ENCODE measurements at places on chromosomes 6 and 20.

GRCh38 chr20:10483691-10484090 is 48.6 kb downstream of the SLX4IP start:
- no peak for DNase-seq

DNA sequence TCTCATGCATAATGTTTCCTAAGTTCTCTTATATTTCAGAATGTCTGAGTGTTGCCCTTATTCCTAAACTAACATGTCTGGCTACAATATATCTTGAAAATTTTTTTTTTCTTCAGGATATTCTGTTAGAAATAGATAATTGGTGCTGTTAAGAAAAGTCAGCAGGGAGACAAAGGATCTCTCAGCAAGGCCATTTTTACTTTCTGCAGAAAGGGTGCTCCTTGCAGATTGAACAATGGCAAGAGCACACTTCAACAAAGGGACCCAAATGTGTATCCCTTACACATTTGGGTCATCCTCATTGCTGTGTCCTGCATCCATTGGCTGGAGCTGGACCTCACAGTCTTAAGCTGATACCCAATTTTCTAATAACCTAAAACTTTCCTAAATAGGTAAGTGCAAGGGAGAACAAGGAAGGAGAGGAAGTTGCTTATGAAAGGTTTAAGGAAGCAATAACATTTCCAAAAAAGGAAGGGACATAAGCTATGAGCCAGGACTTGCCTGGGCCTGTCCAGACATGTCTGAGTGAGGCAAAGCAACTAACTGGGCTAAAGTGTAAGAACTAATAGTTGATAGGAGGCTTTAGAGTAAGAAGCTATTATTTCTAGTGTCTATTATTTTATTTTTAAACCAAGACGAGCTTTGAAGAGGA is 429.6 kb downstream of the BCKDHB start:
- no peak for DNase-seq

- DNase-seq: no peak
Observed at GRCh38 chr6:39567091-39567490, 158.1 kb downstream of the KIF6 start.

GRCh38 chr6:25553502-25553901 is 98.5 kb upstream of the SCGN start:
- no peak for DNase-seq

GRCh38 chr20:16441546-16442164 is 131.6 kb downstream of the KIF16B start:
- no peak for DNase-seq

DNA sequence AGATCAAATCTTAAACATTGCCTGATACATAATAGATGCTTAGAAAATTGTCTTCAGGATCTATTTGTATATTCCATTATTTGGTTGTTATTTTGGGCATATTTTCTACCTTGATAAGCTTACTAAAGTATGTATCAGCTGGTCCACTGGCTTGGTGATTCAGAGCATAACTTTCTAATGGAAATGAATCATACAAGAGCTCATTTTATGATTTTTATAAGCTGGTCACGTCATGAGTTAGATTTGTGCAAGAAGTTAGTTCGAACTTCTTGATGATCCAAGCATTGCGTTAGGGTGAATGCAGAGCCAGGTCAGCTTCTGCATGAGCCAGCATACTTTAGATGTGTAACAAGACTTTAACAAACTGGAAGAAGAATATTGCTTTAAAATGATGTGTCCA is 144.5 kb upstream of the FLRT3 start:
- no peak for DNase-seq

GRCh38 chr6:158729906-158730540 is 80.2 kb downstream of the SYTL3 start:
- no peak for DNase-seq

DNA sequence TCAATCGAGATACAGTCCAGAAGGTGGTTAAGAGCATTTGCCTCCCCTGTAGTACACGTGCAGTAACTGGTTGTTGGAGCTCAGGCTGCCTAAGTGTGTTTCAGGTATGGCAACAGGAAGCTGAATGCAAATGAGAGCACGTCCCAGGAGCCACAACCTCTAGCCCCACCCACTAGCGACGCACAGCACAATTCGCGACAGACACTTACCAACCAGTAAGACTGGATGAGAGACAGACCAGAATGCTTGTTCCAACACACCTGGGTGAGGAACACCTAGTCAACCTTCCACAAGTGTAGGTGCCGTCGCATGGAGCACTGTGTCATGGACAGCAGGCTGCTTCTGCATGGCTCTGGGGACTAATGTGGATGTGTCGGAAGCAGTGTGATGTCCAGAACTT is 7.2 kb upstream of the SERPINB1 start:
- DNase-seq: no peak

GRCh38 chr6:46688117-46688965 is 656 bp downstream of the TDRD6 start:
- peak; percentile 74 for DNase-seq

DNA sequence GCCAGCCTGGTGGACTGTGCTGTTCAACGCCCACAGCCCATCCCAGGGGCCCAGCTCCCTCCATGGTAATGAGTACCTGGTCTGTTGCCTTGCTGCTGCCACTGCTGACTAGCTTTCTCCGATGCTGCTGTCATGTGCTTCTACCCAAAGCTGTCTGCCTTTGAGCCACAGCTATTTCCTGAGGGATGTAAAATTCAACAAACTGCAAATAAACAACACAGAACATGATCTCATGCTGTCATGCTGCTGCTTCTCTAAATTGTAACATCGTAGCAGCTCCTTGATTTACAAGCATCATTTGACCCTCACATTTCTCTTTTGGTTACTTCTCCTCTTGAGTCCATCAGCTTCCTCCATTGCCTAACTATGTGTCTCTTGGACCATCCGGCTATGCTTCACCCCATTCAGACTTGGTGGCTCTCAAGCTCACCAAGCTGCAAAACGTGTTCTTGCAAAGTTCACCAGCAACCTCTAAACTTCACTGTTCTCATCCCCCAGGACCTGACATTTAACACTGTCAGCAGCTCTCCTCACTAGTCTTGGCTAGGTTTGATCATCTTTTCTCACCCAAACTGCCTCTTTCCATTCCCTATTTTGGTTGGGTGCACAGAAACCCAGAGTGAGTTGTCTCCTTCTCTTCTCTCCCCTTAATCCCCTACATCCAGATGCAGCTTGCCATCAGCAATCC is 54.6 kb downstream of the FYN start:
- DNase-seq: no peak

GRCh38 chr6:11810039-11810541 is 31.5 kb upstream of the ADTRP start:
- DNase-seq: no peak

GRCh38 chr6:125795301-125795700 is 4.5 kb downstream of the NCOA7 start:
- DNase-seq: no peak

DNA sequence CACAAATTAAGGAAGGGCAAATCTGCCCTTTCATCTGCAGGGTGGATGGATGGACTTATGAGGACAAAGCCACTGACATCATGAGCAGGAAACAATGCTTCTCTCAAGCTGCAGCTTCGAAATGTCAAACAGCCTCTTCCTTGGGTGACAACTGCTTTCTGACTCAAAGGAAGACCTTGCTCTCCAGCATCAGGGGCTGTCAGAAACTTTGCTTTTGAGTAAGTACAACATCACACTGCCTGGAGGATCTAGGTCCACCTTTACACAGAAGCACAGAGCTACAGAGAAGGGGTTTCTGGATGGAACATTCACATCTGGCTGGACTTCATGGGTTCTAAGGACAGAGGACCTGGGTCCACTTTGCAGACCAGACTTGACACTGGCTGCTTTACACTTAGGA is 5.9 kb downstream of the CST1 start:
- no peak for DNase-seq

DNA sequence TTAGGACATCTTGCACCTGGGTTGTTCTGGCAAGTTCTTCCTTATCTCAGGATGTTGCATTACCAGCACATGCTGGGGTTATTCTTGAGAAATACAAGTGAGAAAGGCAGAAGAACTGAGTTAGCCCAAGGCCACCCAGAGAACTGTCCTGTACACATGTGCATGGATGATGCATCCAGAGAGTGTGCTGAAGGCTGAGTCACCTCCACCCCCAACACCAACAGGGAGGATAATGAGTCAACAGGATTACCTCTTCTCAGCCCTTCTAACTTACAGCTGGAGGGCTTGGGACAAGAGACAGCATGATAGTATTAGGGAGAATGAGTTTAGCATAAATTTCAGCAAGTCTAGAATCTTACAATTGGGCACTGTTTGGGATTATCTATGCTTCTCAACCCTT is 8.5 kb downstream of the SCGN start:
- no peak for DNase-seq

DNA sequence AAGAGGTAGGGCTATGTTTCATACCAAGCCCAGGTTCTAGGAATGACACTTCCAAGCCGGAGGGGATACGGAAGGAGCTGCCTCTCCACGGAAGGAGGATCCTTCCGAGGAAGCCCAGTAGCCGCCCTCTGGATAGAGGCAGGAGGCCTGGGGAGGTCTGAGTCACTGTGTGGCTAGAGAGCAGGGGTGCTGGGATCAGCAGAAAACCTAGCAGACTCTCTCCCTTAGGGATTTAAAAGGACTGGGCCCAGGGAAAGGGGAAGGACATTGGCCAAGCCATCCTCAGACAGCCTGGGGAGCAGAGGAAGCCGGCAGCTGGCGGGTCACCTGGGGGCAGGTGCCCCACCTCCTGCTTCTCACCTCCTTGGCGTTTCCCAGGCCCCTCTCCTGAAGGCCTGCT is 36.6 kb upstream of the NFATC2 start:
- no peak for DNase-seq

- DNase-seq: no peak
Observed at GRCh38 chr6:98832284-98833056, 1.9 kb upstream of the POU3F2 start.

DNA sequence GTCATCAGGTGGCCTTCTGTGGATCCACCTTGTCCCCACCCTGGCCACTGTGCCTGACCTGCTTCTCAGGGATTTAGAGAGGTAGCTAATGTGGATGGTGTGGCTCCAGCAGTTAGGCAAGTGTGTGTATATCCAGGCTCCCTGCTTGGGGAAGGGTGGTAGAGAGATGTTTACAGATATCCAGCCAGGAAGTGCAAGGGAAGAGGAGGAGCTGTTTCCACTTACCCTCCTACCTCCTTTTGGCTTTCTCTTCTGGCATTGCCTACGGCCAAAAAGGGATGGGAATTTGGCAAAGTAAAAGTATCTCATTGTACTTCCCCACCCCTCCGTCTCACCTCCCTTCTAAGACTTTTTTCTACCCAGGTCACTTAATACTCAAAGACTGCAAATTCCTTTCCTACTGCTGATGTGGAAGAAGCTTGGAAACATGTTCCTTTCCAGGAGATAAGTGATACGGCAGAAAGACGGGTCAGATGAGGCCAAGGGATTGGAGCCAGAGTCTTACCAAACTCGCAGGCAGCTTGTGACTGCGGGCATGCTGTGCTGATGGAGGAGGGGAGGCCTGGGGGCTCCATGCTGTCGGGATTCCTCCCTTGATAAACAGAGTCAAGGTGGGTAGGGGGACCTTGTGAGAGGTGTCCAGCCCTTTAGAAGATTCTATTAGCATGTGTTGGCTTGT is 253.4 kb downstream of the PRL start:
- DNase-seq: no peak

DNA sequence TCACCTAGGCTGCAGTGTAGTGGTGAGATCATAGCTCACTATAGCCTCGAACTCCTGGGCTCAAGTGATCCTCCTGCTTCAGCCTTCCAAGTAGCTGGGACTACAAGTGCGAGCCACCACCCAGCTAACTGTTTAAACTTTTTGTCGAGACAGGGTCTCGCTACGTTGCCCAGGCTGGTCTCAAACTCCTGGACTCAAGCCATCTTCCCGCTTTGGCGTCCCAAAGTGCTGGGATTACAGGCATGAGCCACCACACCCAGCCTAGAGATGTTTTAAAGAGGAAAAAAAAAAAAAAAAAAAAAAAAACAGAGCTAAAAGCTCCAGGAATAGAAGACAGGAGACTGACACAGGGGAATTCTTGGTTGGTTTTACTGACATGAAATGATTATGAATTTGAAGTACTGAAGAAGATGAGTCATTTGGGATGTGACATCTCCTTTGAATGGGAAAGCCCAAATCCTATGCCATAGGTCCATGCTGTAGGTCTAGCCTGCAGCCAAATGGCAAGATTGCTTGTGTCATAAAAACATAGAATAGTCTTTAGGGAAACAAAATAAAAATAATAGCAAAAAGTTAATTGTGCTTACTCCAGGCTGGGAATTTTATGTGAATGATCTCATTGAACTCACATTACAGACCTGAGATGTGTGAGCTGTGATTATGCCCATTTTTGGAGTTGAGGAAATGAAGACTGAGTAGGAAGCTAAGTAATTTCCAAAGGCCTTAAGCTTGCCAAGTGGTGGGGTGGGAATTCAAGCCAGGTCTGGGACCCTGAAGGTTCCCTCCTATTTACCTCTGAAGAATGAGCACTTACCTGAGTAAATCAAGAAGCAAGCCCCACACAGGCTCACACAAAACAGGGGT is 24.3 kb upstream of the NHSL1 start:
- no peak for DNase-seq

- DNase-seq: peak; percentile 24
Observed at GRCh38 chr6:131819572-131820124, 11.8 kb downstream of the ENPP1 start.

GRCh38 chr6:30219244-30219643 is 6.0 kb upstream of the TRIM26 start:
- DNase-seq: no peak

- peak; percentile 25 for DNase-seq
Observed at GRCh38 chr20:35742741-35743523, 872 bp upstream of the RBM39 start.

- DNase-seq: no peak
Observed at GRCh38 chr6:11248974-11249761, 16.7 kb upstream of the NEDD9 start.

GRCh38 chr20:48826069-48826468 is 1.7 kb downstream of the PREX1 start:
- DNase-seq: no peak

DNA sequence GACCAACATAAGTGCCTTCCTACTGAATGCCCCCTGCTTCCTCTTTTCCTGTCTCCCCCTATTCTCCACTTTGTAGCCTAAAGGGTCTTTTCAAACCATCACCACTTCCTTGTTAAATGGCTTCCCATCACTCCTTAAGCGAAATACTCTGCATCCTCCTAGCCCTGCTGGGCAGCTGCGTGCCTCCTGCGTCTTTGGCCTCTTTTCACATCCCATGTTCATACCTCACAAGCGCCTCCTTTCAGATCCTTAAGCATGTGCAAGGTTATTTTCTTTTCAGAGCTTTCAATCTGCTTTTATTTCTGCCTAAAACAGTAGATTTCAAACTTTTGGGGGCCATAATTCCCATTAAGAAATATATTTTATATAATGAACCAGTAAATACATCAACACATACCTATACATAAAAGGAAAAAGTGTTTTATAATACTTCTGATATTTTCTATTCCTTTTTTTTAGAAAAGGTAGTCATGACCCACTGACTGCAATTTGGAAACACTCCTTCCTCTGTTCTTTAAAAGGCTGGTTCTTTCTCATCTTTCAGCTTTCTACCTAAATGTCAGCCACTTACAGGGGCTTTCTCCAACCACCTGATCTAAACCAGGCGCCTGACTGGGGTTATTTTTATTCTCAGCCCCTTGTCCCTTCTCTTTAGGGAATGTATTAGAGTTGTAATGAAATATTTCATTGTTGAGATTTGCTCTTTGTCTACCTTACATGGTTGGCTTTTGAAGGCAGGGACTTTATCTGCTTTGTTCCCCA is 84.1 kb downstream of the PRDM1 start:
- DNase-seq: no peak

Measured in left lung (tissue), 14 donors.